ENCODE measurements at places on chromosomes 1 and 21. TPM values are rescaled to one million over a fixed set of nuclear protein-coding genes. Genes with fewer than 3 reads are reported as not detected.

Gene ZCCHC17
- total RNA-seq: 10.8 TPM

- no peaks in the 10 kb centered on the region for H3K4me1 ChIP-seq
- H3K4me3 ChIP-seq: no peak overlapping the region
- no peaks in the 10 kb centered on the region for H3K27me3 ChIP-seq
- no peaks in the 10 kb centered on the region for H3K36me3 ChIP-seq
- no peak overlapping the region for H3K27ac ChIP-seq
Observed at GRCh38 chr1:180586671-180587155, 27.9 kb downstream of the OVAAL start.

- H3K4me3 ChIP-seq: no peak overlapping the region
- no peaks in the 10 kb centered on the region for H3K27me3 ChIP-seq
- no peak overlapping the region for H3K27ac ChIP-seq
- DNase-seq: peak; percentile 41
- no peaks in the 10 kb centered on the region for H3K36me3 ChIP-seq
- H3K4me1 ChIP-seq: no peaks in the 10 kb centered on the region
Observed at GRCh38 chr21:40143822-40144525, 276.7 kb downstream of the PCP4 start.

DNA sequence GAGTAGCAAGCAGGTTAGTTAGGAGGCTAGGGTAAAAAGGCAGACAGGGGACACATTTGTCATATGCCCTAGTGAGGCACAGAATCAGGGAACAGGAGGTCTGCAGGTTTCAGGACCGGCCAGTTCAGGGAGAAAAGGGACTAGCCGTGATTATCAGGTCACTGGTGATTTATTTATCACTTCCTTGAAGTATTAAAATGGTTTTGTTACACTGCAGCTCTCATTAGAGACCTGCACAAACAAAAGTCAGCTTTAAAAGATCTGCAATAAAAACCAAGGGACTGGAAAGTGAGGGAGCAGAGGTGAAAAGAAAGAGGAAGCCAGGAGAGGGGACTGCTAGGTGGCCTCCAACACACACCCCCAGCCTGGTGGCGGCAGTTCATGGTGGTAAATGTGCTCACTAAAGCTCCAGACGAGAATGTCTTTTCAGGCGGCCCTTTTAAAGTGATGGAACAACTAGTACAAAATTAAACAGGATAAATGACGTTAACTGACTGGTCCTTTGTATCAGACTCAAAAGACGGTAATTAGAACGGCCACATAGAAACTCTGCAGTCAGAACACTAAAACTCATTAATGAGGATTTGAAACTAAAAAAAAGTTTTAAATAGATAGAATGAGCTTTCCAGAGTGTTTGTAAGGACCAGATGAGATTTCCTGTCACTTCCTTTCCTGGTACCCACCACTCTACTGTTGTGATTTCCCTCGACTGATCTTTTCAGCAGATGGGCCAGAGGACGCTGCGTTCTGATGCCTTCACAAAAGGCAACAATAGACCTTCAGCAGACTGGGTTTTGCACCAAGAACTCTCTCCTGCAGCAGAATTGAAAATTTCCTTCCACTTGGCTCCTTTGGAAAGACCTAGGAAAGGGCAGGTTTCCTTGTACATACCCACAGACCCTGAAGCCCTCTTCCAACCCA is 136.8 kb downstream of the NTPCR start:
- H3K27me3 ChIP-seq: no peaks in the 10 kb centered on the region
- no peak overlapping the region for H3K27ac ChIP-seq
- no peak for DNase-seq
- no peak overlapping the region for H3K4me3 ChIP-seq
- H3K36me3 ChIP-seq: no peaks in the 10 kb centered on the region

GRCh38 chr1:215508311-215508710 is 58.8 kb upstream of the KCTD3 start:
- H3K27me3 ChIP-seq: no peaks in the 10 kb centered on the region
- no peak overlapping the region for H3K4me3 ChIP-seq
- no peaks in the 10 kb centered on the region for H3K4me1 ChIP-seq
- H3K27ac ChIP-seq: no peak overlapping the region

DNA sequence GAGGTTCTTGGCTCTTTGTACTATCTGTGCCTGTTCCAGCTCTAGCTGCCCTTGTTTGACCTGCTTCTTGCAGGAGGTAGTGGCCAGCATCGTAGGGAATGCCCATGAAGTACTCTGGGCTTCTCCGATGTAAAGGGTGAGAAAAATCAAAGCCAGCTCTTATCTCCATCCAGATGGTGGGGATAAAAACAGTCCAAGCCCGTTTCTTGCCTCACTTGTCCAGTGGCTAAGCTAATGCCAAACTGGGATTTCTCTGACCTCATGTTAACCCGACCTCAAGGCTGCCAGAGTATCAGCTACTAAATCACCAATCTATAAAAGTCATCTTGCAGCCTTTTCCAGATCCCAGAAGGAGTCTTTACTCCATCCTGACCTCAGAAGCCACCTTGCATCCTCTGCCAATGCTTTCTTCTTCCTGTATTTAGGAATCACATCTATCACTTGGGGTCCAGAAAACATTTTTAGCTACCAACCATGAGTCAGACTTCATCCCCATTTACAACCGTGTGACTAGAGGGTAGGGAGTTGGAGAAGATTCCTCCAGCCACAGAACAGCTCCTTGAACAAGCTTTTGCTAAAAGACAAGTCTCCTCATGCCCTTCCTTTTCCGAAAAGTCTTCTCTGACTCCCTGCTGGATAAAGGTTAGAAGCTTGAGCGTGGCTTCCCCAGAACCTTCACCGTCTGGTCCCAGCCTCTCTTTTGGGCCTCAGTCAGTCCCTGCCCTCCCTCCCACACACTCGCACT is 35.9 kb downstream of the KCNC4 start:
- H3K27me3 ChIP-seq: no peaks in the 10 kb centered on the region
- H3K4me3 ChIP-seq: no peak overlapping the region
- H3K4me1 ChIP-seq: no peaks in the 10 kb centered on the region
- no peak overlapping the region for H3K27ac ChIP-seq
